ENCODE measurements at places on chromosomes 2 and 18.

DNA sequence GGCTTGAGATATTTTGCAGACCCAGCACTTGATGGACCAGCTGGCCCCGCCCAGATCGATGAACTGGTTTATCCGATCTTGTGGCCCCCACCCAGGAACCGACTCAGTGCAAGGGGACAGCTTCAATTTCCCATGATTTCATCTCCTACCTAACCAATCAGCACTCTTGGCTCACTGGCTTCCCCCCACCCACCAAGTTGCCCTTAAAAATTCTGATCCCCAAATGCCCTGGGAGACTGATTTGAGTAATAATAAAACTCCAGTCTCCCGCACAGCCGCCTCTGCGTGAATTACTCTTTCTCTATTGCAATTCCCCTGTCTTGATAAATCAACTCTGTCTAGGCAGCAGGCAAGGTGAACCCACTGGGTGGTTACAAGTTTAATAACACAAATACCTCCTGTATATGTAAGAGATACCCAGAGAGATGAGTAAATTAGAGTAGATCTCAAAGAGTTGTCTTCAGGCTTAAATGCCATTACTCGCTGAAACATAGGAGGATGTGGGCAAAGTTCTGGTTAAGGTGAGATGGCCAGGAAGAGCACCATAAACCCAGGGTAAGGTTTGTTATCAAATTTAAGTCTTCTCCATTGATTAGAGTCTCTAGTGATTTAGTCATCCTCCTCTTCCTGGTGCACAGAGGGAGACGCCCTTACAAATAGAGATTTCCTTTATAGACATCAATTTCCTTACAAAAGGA lies 222.8 kb downstream of the ARL4C start:
- DNase-seq, result no peak

DNA sequence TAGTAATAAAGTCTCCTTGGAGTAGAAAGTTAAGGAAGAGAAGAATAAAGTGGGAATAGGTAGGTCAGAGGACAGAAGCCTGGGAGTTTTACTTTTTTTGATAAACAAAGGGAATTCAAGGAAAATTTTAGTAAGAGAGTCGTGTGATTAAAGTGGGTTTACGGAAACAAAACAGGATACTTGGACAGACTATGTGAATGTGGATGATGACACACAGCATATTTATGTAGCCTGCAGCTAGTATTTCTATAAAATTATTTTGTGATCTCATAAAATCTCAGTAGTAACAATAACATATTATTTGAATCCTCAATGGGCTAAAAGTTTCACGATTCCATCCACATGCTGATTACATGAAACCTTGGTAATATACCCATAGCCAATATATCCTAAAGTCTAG lies 450.7 kb upstream of the PIK3C3 start:
- DNase-seq, result no peak

DNA sequence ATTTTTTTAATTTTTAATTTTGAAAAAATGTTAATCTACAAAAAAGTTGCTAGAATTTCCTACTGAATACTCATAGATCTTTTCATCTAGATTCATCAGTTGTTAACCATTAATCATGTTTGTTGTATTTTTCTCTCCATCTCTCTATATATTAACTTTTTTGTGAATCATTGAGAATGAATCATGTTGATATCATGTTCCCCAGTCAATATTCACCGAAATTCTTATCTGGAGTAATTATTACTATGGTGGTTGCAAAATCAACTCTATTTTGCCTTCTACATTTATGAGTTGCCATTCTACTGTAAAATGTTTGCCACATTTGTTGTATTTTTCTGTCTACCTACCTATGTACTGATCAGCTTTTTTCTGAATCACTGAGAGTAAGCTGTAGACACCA lies 154.0 kb downstream of the SPP2 start:
- no peak for DNase-seq

DNA sequence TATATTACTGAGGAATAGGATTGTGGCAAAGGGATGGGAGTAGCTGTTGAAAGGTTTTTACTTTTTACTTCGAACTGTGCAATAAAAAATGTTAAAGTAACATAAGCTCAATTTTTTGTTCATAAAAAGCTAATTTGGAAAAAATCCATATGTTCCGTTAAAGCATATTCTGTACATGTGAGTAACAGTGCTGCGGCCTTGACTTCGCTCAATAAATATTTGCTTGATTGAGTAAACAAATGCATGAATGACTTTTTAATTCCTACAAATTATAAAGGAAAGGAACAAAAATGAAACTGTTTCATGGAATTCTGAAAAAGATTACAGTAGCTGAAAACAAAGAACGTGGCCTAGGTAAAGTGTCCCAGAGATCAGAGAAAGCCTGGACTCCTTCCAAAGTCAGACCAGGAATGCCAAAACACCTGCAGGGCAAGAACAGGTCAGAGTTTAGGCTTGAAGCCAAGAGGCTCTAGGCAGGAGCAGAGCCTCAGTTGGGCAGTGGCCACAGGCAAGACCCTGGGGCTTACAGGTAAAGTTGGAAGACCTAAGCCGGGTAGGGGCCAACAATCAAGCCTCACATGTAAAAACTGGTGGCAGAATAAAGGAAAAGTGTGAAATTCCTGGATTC lies 44.3 kb upstream of the FIGN start:
- DNase-seq, result no peak

GRCh38 chr18:77102259-77103040 lies 30.1 kb downstream of the MBP start:
- DNase-seq, result no peak

DNA sequence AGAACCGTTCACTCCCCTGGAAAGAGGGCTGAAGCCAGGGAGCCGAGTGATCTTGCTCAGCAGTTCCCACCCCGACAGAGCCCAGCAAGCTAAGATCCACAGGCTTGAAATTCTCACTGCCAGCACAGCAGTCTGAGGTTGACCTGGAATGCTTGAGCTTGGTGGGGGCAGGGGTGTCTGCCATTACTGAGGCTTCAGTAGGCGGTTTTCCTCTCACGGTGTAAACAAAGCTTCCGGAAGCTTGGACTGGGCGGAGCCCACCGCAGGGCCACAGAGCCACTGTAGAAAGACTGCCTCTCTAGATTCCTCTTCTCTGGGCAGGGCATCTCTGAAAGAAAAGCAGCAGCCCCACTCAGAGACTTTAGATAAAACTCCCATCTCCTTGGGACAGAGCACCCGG lies 180.8 kb downstream of the WDR7 start:
- DNase-seq, result no peak

GRCh38 chr2:127640082-127641072 lies 5.6 kb upstream of the GPR17 start:
- DNase-seq, result peak; percentile 73

DNA sequence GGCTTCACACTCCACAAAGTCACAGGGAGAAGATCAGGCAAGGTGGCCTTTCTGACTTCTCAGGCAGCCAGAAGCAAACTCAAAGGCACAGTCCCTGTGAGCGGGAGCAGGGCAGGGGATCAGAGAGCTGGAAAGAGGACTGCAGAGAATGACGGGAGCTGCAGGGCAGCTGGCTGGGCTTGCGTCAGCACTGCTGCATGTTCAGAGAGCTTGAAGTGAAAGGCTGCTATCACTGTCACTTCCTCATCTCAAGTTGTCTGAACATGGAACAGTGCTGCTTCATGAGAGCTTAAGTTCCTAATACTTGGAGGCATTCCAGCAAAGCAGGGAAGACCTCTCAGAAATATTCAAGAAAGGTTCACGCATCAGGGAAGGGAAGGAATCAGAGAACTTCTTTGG lies 20.4 kb downstream of the TGFBRAP1 start:
- DNase-seq, result no peak

DNA sequence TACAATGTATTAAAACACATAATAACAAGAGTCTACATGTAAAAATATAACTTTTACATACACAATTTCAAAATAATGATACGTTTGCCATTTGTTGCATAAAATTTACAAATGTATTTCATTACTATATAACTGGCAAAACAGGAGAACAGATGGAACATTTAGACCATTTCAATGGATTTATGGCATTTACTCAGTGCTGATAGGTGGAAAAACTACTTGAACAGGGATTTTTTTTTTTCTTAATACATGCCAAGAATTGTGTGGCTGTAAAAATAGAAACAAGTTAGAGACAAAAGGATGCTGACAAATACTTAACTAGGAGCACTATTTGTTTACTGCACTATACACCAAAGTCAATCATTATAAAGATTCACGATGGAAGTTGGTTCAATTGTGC lies 266.8 kb upstream of the CCDC68 start:
- no peak for DNase-seq

- DNase-seq, result no peak
These were observed 365.0 kb downstream of the HRH4 start for GRCh38 chr18:24825397-24825796.

DNA sequence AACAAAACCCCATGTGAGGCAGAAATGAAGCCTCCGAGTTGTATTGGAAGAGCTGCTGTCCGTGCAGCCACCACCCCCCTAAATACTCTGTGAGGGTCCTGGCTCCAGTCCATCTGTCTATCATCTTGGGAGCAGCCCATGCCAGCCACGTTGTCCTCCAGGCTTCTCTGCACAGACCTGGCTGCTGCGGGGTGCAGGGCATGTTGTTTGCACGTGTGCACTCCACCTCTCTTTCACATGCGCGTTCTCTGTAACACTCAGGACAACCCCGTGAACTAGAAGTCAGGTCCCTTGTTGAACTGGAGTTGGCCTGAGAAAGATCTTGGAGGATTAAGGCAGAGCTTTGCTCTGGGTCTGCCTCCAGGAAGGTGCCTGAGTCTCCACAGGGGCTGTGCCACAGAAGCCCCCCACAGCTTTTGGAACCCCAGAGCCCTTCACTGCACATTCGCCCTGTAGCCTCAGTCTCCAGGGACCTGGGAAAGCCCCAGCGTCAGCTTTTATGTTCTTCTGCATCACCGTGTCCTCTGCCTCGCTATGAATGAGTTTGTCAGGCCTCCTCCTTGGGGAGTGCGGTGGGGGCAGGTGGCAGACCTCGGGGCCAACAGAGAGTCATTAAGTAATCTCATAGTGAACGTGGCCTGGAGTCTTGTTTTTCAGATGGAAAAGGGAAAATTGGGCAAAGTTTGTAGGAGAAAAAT lies 16.6 kb downstream of the RTP5 start:
- no peak for DNase-seq

DNA sequence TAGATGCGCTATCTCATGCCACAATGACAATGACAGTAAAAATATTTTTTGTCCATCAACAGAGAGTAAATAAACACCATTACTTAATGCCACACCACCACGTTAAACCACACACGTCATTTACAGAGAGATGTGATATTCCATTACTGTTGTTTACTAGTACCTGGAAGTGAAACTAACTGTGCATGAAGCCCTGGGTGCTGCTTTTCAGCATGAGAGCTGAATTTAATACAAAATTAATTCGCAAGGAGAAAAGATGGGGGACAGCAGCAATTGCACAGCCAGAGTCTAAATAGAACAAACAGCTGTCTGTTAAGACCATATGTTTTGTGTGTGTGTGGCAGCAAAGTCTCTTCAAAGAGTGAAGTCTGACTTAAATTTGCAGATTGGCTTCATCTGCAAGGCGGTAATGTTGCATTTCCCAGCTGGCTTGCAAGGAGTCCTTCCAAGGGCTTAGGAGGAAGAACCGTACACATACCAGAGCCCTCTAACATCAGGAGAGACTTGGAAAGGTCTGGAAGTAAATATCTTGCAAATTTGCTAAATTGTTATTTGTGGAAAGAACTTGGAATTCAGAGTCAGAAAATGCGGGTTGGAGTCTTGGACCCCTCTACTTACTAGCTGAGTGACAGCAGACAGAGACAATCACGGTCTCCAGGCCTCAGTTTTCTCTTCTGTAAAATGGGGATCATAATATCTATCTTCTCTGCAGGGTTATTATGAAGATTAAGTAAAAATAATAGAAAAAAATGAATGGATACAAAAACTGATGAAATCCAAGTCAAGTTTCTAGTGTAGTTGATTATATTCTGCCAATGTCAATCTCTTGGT lies 127.6 kb downstream of the ALPK2 start:
- DNase-seq, result no peak

- DNase-seq, result peak; percentile 50
These were observed 79.2 kb downstream of the LAMA1 start for GRCh38 chr18:7038330-7038851.

DNA sequence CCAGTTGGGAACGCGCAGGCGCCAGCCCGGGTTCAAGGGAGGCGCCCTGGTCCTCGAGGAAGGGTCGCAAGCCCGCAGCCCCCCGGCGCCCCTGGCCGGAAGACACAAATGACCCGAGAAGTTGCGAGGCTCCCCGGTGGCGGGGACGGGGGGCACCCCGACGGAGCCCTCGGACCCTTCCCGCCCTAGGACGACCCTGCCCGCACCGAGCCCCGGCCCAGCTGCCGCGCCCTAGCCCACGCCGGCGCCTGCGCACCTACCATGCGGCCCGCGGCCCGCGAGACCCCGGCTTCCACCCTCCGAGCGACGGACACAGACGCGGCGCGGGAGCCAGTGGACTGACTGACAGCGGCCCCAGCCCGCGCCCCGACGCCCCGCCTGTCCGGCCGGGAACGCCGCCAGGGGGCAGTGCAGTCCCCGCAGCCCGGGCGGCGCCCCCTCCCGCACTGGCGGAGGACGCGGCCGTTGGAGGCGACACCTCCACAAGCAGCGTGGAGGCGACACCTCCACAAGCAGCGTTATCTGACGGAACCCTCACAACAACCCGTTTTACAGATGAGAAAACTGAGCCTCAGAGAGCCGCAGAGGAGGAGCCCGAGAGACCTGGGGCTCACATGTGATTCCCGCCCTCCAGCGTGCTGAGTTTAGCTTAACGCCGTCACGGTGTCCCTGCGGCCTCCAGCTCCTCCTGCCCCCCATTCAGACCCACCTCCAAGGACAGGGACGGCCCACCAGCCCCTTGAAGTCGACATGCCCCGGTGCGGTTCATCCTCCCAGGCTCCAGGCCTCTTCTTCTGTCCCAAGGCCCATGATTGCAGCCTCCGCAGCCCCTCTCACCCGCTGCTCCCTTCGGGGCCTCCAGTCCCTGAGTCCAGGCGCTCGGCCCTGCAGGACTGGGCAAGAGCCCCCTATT lies at the start of gene NMUR1:
NMUR1 (minus strand) TSS at position 347 of the 913 bp plus-strand sequence; CDS start at position 263, 84 bp downstream.
- no peak for DNase-seq

GRCh38 chr2:189506514-189506976 lies 65.3 kb downstream of the WDR75 start:
- peak; percentile 9 for DNase-seq

- no peak for DNase-seq
These were observed 1.4 kb downstream of the AAK1 start for GRCh38 chr2:69641887-69642708.

- no peak for DNase-seq
These were observed 394.2 kb downstream of the CLIP4 start for GRCh38 chr2:29509397-29509796.

GRCh38 chr18:62982600-62983251 lies 267.4 kb downstream of the PHLPP1 start:
- DNase-seq, result peak; percentile 56

GRCh38 chr18:25066516-25066915 lies 285.4 kb downstream of the ZNF521 start:
- DNase-seq, result no peak

GRCh38 chr2:151325581-151326095 lies 31.8 kb upstream of the TNFAIP6 start:
- DNase-seq, result no peak

- DNase-seq, result no peak
These were observed 288.2 kb upstream of the ST6GAL2 start for GRCh38 chr2:107174171-107174570.

GRCh38 chr18:313931-314330 lies 46.1 kb upstream of the THOC1 start:
- DNase-seq, result no peak

GRCh38 chr2:54411801-54412354 lies 44.2 kb upstream of the SPTBN1 start:
- DNase-seq, result no peak

GRCh38 chr2:237540823-237541222 lies 25.6 kb upstream of the PRLH start:
- DNase-seq, result no peak

Measured in SK-N-DZ (cell line).